ENCODE measurements at places on chromosomes 4 and X.

DNA sequence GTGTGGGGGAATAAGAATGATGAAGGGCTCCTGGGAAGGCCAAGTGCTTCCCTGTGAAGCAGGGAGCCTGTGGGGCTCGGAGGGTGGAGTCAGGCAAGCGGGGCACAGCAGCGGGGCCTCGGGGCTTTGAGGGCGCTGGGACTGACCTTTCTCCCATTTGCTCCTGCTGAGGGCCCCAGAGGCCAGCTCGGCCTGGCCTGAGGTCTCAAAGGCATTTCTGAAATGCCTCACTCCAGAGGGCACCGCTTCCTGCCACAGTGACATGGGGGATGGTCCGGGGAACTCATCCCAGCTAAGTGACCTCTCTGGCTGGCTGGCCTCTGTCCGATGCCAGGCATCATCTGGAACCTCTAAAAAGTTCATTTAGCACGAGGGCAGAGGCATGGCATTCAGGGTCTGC is 98.8 kb upstream of the STX18 start:
- no peak for DNase-seq

GRCh38 chr4:142112451-142112850 is 476.1 kb downstream of the IL15 start:
- no peak for DNase-seq

DNA sequence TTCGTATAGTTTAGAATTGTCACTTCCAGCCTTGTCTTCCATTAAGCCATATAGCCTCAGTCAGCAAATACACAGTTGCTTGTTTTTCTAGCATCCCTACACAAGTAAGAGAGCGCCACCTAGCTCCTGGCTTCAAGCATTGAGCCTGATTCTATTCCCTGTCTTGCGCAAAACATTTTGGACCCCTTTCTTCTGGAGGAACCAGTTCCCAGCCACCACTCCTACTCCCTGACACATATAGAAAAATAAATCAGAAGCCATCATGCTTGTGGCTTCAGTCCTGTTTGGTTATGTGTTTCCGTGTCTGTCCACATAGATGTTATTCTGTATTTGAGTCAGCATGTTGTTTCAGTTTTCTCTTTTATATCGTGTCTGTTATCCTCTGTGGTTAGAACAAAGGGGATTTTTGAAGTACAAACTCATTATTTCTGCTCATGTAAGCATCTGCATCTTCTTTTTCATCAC is 59.9 kb downstream of the GK start:
- peak; percentile 9 for DNase-seq

- DNase-seq, result no peak
Observed at GRCh38 chr4:16120720-16121119, 36.9 kb upstream of the PROM1 start.

Data from activated effector memory CD4-positive, alpha-beta T cell treated with Interleukin-2 at 50 U/mL for 16 hours (primary cell).